ENCODE measurements at places on chromosomes 6 and 20.

GRCh38 chr6:111866857-111867256 is 6.4 kb downstream of the FYN start:
- no peak for DNase-seq

- DNase-seq: no peak
Observed at GRCh38 chr6:139452148-139452876, 77.9 kb upstream of the CITED2 start.

GRCh38 chr20:42634156-42634555 is 555.5 kb downstream of the PTPRT start:
- no peak for DNase-seq

DNA sequence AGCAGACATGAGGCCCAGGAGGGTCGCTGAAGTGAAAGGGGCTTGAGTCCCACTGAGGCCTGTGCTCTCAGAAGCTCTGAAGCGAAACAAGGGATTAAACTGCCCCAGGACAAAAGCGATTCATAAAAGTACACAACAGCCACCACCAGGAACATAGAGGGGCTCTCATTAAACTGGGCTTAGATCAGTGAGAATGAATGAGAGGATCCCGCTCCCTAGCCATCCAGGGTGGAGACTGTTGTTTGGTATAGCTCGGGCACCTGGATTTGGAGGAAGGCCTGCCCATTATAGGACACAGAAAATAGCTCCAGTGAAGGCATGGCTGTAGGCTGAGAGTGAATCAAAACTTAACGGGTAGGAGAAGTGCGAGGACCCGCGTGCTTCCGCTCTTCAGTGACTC is 91.6 kb upstream of the TAB2 start:
- no peak for DNase-seq

DNA sequence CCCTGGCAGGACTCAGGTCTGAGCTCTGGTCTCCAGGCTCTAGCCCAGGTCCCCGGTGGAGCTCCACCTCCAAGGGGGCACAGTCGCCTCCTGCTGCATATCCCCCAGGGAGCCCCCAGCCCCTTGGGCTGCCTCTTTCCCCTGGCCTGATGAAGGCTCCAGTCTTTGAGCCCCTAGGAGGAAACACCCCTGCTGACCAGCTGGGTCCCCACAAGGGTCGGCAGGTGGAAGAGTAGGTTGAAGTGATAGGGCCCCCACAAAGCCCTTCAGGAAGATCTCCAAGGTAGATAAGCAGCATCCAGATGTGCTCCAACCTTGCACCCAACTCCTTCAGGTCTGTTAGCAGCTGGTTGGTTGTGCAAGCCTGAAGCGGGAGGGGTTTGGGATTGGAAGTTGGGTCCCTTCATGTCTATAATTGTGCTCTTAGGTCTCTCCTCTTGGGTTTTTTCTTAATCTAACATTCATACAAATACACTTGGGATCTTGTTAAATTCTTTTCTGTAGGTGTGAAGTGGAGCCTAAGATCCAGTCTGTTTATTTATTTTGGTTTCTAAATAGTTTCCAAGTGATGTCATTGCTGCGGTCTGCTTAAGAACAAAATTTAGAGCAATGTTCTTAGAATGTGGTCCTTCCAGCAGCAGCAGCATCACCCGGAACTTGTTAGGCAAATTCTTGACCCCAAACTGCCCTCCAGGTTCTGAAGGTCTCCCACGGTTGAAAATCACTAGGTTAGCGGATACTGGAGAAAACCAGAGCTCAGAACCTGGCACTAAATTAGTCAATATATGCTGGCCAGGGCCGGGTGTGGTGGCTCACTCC is 5.1 kb downstream of the UBE2C start:
- DNase-seq: no peak

DNA sequence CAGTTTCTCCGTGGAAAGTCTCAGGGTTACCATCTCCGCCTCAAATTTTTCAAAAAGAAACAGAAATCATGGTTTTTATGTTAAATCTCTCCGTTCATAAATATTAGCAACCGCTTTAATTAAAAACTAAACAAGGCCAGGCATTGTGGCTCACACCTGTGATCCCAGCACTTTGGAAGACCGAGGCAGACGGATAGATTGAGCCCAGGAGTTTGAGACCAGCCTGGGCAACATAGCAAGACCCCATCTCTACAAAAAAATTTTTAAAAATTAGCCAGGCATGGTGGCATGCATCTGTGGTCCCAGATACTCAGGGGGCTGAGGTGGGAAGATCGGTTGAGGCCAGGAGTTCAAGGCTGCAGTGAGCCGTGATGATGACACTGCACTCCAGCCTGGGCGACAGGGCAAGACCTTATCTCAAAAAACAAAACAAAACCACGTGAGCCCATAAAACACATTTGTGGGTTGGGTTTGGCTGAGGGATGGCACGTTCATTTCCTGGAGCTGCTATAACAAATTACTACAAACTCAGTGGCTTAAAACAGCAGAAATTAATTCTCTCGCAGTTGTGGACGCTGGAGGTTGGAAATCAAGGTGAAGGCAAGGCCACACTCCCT is 223.2 kb downstream of the ZNF217 start:
- DNase-seq: no peak
